ENCODE measurements at places on chromosomes 11 and 22. TPM values are rescaled to one million over a fixed set of nuclear protein-coding genes. Genes with fewer than 3 reads are reported as not detected.

Gene STK33
- total RNA-seq, result 0.30 TPM

Gene HIC2
- total RNA-seq, result 9.8 TPM

DNA sequence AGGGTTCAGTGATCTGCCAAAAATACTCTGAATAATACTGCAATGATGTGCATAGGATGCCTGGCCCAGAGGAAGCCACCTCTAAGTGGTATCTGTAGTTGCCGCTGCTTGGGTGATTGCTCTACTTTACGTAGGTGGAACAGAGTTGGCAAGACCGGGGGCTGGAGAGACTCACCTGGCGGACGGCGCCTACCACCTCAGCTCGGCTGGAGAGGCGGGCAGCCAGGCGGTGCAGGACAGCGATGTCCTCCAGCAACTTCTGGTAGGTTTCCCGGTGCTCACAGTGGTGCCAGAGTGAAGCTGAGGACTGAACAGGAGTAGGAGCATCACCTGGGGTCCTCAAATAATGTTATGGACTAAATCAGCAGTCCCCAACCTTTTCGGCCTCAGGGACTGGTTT is 34.5 kb upstream of the LYVE1 start:
- H3K4me3 ChIP-seq, result no peak overlapping the region
- H3K27ac ChIP-seq, result no peak overlapping the region
- no peaks in the 10 kb centered on the region for H3K27me3 ChIP-seq
- H3K4me1 ChIP-seq, result no peaks in the 10 kb centered on the region
- no peak for DNase-seq

GRCh38 chr11:72778535-72779494 is 15.0 kb downstream of the STARD10 start:
- H3K27ac ChIP-seq, result no peak overlapping the region
- no peak for DNase-seq
- no peaks in the 10 kb centered on the region for H3K36me3 ChIP-seq

GRCh38 chr11:45048313-45048841 is 97.7 kb upstream of the TP53I11 start:
- no peak overlapping the region for H3K4me3 ChIP-seq
- H3K27ac ChIP-seq, result no peak overlapping the region
- H3K36me3 ChIP-seq, result no peaks in the 10 kb centered on the region

Gene NXPE2
- 0.18 TPM for total RNA-seq

DNA sequence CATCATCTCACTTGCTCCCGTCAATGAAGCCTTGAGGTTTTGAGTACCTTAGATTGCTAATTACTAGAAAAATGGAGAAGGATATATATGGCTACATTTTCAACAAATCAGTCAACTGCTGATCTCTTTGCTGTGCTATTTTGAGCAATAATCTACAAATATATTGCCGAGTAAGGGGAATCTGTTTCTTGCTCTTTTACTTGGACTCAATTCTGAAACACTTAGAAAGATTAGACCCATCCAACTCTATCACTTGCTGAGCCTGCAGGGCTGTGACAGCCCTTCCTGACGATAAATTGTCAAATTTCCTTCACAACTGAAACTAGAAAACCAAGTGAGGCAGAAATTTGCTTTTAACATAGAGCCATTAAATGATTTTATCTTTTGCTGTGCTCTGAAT is 16.9 kb downstream of the FEZ1 start:
- peaks cover 2% of the 10 kb centered on the region for H3K27me3 ChIP-seq
- H3K27ac ChIP-seq, result no peak overlapping the region
- no peaks in the 10 kb centered on the region for H3K4me1 ChIP-seq
- no peak for DNase-seq

- no peak overlapping the region for H3K4me3 ChIP-seq
- no peak overlapping the region for H3K27ac ChIP-seq
- H3K36me3 ChIP-seq, result no peaks in the 10 kb centered on the region
- peaks cover 4% of the 10 kb centered on the region for H3K4me1 ChIP-seq
- peaks cover 3% of the 10 kb centered on the region for H3K27me3 ChIP-seq
- DNase-seq, result no peak
Measured at GRCh38 chr22:26172389-26172990, 3.2 kb downstream of the SEZ6L start.

DNA sequence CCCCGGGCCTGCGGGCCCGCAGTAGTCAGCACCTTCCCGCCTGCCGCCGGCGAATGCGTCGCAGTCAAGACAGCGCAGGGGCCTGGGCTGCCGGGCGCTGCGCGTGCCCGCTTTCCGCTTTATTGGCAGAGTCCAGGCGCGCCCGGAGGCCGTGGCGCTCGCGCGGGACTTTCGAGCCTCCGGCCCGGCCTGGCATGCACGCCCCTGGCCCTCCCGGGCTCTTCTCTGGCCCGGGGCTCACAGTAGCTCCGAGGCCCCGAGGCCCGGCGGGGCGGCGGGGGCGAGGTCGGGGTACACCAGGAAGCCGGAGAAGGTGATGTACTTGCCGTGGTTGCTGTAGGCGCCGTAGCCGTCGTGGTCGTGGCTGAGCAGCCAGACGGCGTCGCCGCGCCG is 3.1 kb downstream of the FAM180B start:
- H3K4me1 ChIP-seq, result peaks cover 15% of the 10 kb centered on the region
- no peak overlapping the region for H3K27ac ChIP-seq
- peaks cover 5% of the 10 kb centered on the region for H3K36me3 ChIP-seq

Gene RFPL2
- total RNA-seq, result 1.8 TPM

GRCh38 chr11:74004759-74005615 is 3.9 kb downstream of the UCP3 start:
- peaks cover 87% of the 10 kb centered on the region for H3K4me1 ChIP-seq
- H3K36me3 ChIP-seq, result no peaks in the 10 kb centered on the region
- no peaks in the 10 kb centered on the region for H3K27me3 ChIP-seq

DNA sequence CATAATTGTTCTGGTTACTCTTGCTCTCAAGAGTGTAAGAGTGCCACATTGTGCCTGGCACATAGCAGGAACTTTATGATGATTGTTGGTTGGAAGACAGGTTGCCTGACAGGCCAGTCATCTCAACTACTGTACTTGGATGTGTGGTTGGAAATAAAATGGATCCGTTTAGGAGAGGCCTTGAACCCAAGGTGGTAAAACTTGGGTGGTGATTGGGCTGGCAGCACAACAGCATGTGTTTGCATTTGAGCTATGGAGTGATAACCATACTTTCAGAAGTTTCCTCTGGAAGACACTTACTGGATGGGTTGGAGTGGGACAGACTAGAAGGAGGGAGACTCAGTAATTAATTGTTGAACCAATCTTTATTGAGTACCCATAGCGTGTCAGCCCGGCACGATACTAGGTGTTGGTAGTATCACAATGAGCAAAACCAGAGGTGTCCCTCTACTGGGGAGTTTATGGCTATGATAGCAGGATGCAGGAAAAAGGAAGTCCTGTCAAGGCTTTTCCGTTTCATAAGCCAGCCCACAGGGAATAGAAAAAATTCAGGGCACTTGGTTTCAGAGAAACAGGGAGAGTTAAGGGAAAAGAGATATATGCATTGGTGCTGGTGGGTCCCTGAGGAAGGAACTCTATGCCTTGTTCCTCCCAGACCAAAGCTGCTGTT is 3.1 kb upstream of the TMEM109 start:
- peaks cover 60% of the 10 kb centered on the region for H3K4me1 ChIP-seq
- no peak for DNase-seq
- no peaks in the 10 kb centered on the region for H3K27me3 ChIP-seq
- H3K36me3 ChIP-seq, result no peaks in the 10 kb centered on the region
- H3K4me3 ChIP-seq, result no peak overlapping the region

Gene APLNR
- total RNA-seq, result not detected

DNA sequence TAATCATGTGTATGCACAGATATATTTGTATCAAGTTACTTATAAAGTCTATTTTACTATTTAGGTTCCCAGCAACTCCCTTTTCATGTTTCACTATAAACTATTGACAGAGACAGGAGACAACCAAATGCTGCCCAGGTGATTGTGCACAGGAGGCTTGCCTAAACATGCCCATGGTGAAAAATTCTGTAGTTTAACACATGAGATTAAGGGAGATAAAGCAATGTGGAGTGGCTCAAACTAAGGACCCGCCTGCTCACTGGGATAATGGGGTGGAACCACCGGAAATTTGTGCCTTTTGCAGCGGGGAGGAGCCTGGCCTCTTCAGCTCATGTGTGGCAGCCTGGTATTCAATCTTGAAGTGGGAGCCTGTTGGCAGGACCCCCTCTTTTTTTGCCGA is 459.5 kb upstream of the CNTN5 start:
- no peak overlapping the region for H3K27ac ChIP-seq
- no peaks in the 10 kb centered on the region for H3K27me3 ChIP-seq
- H3K4me1 ChIP-seq, result no peaks in the 10 kb centered on the region

DNA sequence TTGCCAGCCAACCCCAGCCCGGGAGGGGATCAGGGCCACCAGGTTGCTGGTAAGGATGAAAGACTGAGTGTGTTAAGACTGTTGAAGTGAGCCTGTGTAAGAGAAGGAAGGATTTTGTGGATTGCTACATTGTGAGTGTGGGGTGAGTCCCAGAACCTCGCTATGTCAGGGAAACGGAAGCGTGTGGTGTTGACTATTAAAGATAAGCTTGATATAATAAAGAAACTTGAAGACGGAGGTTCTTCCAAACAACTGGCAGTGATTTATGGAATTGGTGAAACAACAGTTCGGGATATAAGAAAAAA is 627 bp downstream of the JRKL start:
- H3K36me3 ChIP-seq, result no peaks in the 10 kb centered on the region
- H3K4me3 ChIP-seq, result peak overlapping the region; percentile 88
- peak overlapping the region; percentile 68 for H3K27ac ChIP-seq
- no peaks in the 10 kb centered on the region for H3K27me3 ChIP-seq
- H3K4me1 ChIP-seq, result peaks cover 7% of the 10 kb centered on the region
- DNase-seq, result no peak

DNA sequence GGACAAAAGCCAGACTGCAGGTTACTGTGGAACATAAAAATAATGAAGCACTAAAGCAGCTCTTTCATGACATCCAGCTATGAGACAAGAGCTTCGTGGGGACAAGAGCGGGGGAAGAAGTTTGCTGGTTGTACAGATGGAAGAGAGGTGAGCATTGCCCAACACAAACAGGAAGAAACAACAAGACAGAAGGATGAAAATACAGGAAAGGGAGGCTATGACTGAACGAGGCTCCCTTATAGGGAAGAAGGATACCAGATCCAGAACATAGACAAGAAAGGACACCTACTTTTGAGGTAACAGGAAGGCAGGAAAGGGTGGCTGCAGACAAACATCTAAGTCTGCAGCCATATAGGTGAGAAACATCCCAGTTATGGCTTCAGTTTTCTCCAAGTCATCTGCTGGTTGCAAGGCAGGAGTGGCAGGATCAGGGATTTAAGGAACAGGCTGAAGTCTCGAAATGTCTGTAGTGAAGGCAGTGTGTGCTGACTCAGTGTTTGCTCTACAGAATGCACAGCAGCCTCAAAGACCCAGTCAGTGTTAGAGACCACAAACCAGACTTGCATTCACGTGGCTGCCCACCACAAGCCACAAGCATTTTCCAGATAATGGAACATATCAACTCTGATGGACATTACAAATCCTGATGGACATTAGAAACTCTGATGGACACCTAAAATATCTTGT is 1.9 kb downstream of the CLTCL1 start:
- H3K4me3 ChIP-seq, result no peak overlapping the region
- H3K27me3 ChIP-seq, result no peaks in the 10 kb centered on the region
- H3K36me3 ChIP-seq, result no peaks in the 10 kb centered on the region
- no peak overlapping the region for H3K27ac ChIP-seq

- H3K4me3 ChIP-seq, result no peak overlapping the region
- H3K4me1 ChIP-seq, result no peaks in the 10 kb centered on the region
- no peak for DNase-seq
Measured at GRCh38 chr11:129215506-129216245, 23.6 kb upstream of the ARHGAP32 start.

GRCh38 chr11:134984421-134984820 is 572.4 kb upstream of the B3GAT1 start:
- no peak overlapping the region for H3K27ac ChIP-seq
- DNase-seq, result no peak
- no peaks in the 10 kb centered on the region for H3K36me3 ChIP-seq
- no peaks in the 10 kb centered on the region for H3K27me3 ChIP-seq
- H3K4me1 ChIP-seq, result no peaks in the 10 kb centered on the region
- no peak overlapping the region for H3K4me3 ChIP-seq

DNA sequence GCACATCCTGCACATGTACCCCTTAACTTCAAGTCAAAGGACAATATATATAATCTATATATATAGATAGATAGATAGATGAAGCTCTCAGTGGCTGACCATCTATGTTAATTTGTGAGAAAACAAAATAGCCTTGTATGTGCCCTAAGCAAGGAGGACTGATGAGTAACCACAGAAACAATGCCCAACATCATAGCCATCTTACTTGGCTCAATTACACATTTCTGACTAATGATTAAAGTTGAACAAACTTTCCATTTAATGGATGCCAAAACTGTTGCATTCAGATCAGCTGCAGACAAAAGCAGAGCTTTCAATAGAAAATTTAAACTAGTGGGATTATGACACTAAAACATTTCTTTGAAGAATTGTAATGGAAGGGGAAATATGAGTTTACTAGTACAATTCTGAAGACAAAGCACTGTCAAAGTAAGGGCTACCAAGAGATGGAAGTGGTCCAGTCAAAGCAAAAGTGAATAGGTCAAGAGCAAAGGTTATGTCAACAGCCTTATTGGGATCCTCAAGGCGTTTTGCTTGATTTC is 1188.2 kb upstream of the RAG2 start:
- no peaks in the 10 kb centered on the region for H3K4me1 ChIP-seq
- no peak overlapping the region for H3K4me3 ChIP-seq
- H3K36me3 ChIP-seq, result no peaks in the 10 kb centered on the region
- H3K27me3 ChIP-seq, result no peaks in the 10 kb centered on the region

- H3K27me3 ChIP-seq, result no peaks in the 10 kb centered on the region
- no peak for DNase-seq
- no peak overlapping the region for H3K27ac ChIP-seq
- H3K36me3 ChIP-seq, result peaks cover 6% of the 10 kb centered on the region
Measured at GRCh38 chr11:67996622-67997474, 7.0 kb downstream of the UNC93B1 start.

- H3K27ac ChIP-seq, result no peak overlapping the region
- H3K4me3 ChIP-seq, result no peak overlapping the region
- H3K27me3 ChIP-seq, result no peaks in the 10 kb centered on the region
Measured at GRCh38 chr11:959027-959426, 33.4 kb downstream of the AP2A2 start.

GRCh38 chr11:14614091-14614622 is 29.4 kb upstream of the PDE3B start:
- H3K27ac ChIP-seq, result no peak overlapping the region
- H3K27me3 ChIP-seq, result no peaks in the 10 kb centered on the region
- H3K4me3 ChIP-seq, result no peak overlapping the region
- H3K36me3 ChIP-seq, result peaks cover 5% of the 10 kb centered on the region

DNA sequence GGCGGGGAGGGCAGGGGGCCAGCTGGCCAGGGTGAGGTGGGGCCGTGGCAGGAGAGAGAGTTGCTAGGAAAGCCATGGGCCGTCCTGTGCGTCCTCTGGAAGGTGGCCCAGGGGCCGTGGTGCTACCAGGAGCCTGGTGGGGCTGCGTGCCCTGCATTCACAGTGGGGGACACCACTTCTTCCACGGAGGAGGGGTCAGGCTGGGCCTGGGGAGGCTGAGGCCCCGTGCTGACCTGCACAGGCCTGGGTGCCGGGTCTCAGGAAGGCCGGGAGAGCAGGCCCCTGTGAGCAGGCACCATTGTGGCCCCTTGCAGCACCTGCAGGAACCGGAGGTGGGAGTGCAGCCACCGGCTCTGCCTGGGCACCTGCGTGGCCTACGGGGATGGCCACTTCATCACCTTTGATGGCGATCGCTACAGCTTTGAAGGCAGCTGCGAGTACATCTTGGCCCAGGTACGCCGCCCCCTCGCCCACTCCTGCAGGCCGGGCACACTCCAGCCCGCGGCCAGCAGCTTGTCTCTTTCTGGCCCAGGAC is 12.0 kb downstream of the MUC5B start:
- H3K27ac ChIP-seq, result no peak overlapping the region
- no peaks in the 10 kb centered on the region for H3K4me1 ChIP-seq

Data from T-cell (primary cell).